ENCODE measurements at places on chromosomes 3 and 15. TPM values are rescaled to one million over a fixed set of nuclear protein-coding genes. Genes with fewer than 3 reads are reported as not detected.

DNA sequence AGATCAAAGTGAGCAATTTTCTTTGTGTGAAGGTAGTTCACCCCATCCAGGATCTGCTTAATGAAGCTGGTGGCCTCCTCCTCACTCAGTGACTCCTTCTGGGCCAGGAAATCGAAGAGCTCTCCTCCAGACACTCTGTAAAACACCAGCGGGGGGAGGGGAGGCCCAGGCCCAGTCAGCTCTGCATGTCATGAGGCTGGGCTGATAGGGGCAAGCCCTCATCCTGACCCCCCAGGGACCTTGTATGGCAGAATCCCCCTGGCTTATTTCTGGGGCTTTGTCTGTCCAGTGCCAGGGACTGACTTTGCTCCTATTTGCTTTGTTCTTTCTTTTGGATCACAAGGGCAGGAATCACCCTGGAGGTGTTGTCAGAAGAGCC, 74.9 kb downstream of the DAPK2 start:
- DNase-seq, result no peak

DNA sequence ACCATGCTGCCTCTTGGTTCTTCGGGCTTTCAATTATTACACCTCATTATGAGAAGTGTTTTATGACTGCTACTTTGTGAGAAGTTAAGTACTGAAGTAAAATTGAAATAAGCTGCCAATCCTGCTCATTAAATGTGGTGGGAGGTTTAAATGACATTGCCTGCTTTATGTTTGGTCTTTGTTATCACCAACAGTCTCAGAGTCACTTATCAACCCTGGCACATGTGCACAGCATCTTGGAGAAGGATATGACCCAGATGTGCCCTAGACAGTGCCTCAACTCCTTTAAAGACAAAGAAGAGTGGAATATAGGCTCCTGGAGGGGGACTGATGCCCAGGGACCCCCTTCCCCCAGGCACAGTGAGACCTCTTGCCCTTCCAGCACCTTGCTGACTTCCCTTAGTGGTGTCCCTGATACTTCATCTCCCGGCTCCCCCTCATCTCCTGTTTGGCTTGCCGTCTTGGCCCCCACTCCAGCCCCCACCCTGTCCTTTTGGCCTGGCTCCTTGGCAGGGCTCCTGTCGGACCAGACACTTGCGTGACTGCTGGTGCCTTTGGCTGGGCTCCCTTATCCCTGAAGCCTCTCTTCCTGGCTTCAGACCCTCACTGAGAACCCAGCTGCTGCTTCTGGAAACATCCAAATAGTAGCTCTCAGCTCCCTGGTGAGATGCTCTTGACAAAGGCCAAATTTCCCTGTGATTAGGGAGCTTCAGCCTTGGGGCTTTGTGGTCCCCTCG, 39.8 kb downstream of the ARHGAP31 start:
- DNase-seq, result no peak

DNA sequence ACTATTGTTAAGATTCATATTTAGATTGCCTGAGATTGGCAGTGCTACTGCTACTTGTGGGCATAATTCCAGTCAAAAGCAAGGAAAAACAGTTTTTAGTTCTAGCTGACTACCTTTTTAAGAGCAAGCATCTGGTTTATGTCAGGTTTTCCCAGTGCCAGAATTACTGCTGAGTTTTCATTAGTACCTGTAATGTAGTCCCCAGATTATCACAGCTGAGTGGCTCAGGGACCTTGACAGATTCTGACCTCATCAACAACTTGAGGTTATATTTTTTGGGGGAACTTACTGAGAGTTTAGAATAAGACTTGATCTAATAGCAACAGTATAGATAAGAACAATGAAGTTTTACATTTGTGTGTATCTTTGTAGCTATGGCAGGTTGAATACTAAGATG, 31.0 kb downstream of the NXPE3 start:
- DNase-seq, result no peak

- no peak for DNase-seq
Measured at GRCh38 chr3:63029326-63029725, 154.1 kb upstream of the CADPS start.

- no peak for DNase-seq
Measured at GRCh38 chr3:129070086-129070885, 9.7 kb downstream of the GP9 start.

DNA sequence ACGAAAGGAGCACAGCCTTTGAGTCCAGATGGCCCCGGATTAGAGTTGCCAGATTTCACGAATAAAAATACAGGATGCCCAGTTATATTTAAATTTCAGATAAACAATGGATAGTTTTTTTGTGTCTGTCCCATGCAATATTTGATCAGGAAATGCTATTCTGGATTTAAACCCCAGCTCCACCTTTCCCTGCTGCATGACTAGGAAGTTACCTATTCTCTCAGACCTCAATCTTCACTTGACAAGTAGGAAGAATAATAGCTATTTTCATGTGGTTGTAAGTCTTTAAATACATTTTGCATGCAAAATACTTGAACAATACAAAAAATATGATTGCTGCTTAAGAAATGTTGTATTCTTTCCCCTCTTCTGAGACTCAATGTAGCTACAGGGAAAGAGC, 125.3 kb upstream of the P2RY1 start:
- no peak for DNase-seq

GRCh38 chr3:122066331-122067213, 11.4 kb downstream of the CD86 start:
- no peak for DNase-seq

DNA sequence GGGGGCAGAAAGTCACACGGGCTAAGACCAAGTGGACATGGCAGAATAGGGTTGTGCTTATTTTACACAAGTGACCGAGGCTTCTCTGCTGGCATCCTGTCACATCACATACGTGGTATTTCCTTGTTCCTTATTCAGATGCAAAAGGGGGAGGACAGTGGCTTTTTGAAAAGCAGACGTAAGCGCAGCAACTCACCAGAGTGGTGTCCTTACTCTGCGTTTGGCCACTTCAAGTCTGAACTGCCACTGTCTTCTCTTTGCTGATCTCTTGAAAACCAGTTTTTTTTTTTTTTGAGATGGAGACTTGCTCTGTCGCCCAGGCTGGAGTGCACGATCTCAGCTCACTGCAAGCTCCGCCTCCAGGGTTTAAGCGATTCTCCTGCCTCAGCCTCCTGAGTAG, 113.2 kb downstream of the SOX2 start:
- no peak for DNase-seq

- no peak for DNase-seq
Measured at GRCh38 chr3:179921500-179921899, 115.2 kb downstream of the PEX5L start.

DNA sequence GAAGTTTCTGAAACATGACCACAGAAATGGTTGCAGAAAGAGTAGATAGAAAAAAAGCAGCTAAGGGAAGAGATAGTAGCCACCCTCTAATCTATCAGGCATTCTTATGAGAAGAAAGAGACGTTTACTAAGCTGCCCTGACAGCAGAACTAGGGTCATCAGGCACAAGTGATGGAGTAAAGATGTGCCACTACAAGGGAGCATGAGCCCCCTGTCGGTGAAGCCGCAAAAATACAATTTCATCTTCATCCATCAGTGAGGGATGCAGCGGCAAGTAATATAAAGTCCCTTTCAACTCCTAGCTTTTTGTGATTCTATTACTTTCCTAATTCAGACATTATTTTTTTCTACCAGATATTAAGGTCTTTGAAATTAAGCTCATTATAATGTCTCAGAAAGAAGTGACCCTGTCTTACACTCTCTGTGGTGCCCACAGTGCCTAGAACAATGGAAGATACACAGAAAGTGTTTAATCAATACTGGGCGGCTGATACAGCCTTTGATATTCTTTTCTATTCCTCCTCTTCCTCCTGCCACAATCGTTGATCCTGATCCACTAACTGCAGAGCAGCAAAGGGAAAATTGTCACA, 651.6 kb downstream of the NTRK3 start:
- DNase-seq, result peak; percentile 7

DNA sequence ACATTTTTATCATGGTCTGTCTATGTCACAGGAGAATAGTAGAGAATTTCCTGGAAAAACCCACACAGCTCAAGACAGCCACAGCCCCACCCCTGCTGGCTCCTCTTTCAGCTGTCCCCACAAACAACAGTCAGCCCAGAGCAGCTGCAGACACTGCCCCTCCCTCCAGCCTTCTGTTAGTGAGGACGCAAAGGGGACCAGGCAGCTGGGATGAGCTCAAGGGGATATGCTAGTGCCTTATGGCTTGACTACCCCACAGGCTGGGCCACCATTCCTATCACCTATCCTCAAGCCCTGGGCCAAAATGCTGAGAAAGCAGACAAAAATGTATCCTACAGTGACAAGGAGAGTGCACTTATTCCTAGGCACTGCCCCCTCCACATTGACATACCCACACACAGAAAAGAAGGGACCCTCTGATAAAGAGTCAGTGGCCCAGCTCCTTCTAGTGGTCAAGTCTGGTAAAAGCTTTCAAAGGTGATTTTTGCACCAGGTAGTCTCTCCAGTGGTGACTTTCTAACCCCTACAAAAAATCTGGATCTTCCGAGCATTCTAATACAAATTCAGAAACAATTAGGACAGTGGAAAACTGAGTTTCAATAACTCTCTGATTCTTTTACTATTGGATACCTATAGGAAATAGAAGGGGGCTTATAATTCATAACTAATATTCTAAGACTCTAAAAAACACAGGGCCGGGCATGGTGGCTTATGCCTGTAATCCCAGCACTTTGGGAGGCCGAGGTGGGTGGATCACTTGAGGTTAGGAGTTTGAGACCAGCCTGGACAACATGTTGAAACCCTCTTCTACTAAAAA, 3.0 kb upstream of the MAP1A start:
- peak; percentile 41 for DNase-seq

DNA sequence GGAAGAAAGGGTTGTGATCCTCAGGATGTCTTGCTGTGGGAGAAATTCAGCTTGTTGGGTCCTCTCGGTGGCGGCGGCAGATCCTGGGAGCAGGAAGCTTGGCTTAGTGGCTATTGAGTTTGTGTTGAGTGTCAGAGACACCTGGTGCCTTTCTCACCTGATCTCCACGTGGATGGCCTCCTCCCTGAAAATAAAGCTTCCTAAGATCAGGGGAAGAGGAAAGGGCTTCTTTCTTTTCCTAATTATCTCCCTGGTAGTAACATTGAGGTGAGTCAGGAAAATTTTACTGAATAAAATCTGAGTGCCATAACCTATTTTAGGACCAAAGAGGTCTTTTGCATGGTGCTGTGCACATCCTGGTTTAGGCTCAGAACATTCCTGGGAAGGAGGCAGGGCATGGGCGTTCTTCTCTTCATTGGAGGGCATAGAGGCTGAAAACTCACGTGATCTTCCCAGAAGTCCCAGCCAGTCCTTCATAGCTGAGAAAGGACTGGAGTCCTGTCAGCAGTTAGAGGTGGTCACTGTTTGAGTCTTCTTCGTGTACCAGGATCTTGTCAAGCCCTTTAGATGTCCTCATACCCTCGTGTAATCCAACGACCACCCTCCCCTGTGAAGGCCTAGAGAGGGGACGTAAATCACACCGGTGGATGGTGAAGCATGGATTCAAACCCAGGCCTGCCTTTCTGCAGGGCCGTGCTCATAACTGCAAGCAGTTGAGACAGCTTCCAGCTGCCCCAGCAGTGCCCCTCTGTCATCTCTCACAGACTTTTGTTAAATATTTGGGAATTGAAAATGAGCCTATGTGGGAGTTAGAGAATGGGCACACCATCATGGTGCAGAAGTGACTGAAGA, 1.1 kb downstream of the CMTM8 start:
- DNase-seq, result peak; percentile 39

DNA sequence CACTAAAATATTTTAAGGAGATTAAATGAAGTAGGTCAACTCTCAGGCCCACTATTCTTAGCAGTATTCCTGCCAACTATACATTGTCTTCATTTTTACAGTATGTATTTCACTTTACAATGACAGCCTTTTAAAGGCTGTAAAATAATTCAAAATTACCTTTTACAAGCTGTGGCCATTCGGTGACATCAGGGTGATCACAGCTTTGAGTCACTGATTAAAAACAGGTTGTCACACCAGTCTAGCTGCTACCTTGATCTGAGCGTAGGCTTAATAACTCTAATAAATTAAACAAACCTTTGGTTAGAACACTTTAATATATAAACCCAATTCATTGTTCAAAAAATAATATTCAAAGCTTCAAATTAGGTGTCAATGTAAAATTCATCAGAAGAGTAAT, 29.9 kb downstream of the UBE3A start:
- DNase-seq, result no peak

- DNase-seq, result no peak
Measured at GRCh38 chr3:25973122-25973521, 183.2 kb downstream of the OXSM start.

- no peak for DNase-seq
Measured at GRCh38 chr3:168558728-168559411, 463.1 kb upstream of the GOLIM4 start.

DNA sequence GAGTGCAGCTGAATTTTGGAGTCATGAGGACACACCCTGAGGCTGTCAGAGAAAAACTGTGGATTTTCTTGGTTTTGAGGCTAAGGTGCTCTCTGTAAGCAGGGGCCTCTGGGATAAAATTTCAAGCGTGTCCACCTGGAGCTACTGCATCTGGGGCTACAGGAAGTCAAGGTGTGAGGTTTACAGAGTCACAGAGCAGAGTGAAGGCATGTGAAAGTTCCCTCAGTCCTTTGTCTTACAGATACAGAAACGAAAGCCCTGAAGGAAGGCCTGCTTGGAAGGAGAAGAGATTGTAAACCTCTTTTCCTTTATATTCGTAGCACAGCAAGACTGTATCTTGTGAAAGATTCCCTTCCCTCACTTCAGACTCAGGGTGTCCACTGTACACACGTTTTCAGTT, 138.6 kb downstream of the OPA1 start:
- DNase-seq, result no peak

GRCh38 chr3:120678331-120678947, 3.6 kb downstream of the HGD start:
- DNase-seq, result peak; percentile 58

- peak; percentile 98 for DNase-seq
Measured at GRCh38 chr15:90336705-90337141, 15.4 kb upstream of the ZNF774 start.

- DNase-seq, result no peak
Measured at GRCh38 chr15:64521201-64521600, 60.8 kb downstream of the ZNF609 start.

- peak; percentile 3 for DNase-seq
Measured at GRCh38 chr15:57251308-57251707, 125.0 kb upstream of the CGNL1 start.

DNA sequence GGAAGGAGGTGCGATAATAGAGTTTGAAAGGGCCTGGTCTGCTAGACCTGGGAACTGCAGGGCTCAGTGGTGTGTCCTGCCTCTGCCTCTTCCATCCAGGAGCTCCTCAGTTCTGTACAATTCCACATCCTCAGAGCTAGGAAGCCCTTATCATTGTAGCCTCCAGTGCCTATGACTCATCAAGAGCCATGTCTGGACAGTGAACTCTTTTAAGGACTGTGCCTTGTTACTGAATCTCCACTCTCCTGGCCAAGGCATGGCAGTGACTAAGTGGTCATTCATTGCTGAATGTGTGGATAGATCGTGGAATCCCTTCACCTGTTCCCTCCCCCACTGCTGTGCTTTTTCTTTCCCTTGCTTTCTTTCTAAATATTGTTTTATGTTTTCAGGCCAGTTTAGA, 2.9 kb downstream of the TIMP4 start:
- DNase-seq, result peak; percentile 93

Gene KBTBD13
- not detected for total RNA-seq

Gene NDN
- total RNA-seq, result not detected

Gene IL17RE
- total RNA-seq, result 4.7 TPM

Gene IMPG2
- total RNA-seq, result 0.17 TPM

Gene SATB1
- 15.6 TPM for total RNA-seq

Gene TERC
- 544 TPM for total RNA-seq

Gene FAM227B
- 0.98 TPM for total RNA-seq

Gene PLAAT1
- total RNA-seq, result not detected

Gene CLDN1
- total RNA-seq, result 6.8 TPM

Gene ADGRG7
- total RNA-seq, result not detected

Gene CP
- total RNA-seq, result not detected

Data from PC-3 (cell line).